ENCODE measurements at places on chromosomes 3 and 15. TPM values are rescaled to one million over a fixed set of nuclear protein-coding genes. Genes with fewer than 3 reads are reported as not detected.

Gene SAMMSON
- not detected for total RNA-seq

Gene SLC6A11
- total RNA-seq, result 4.1 TPM

Gene AP3B2
- 12.5 TPM for total RNA-seq

Gene CLCN2
- total RNA-seq, result 11.7 TPM

Gene CRYGS
- total RNA-seq, result 3.4 TPM

Gene LRRK1
- total RNA-seq, result 29.5 TPM

Gene SNTN
- not detected for total RNA-seq

Gene TMC3
- 1.4 TPM for total RNA-seq

Gene CSPG5
- not detected for total RNA-seq

Gene TJP1
- 120 TPM for total RNA-seq

GRCh38 chr3:46675426-46675825, 18.1 kb downstream of the ALS2CL start:
- no peak for DNase-seq

GRCh38 chr3:35262406-35262805, 376.9 kb upstream of the ARPP21 start:
- no peak for DNase-seq

DNA sequence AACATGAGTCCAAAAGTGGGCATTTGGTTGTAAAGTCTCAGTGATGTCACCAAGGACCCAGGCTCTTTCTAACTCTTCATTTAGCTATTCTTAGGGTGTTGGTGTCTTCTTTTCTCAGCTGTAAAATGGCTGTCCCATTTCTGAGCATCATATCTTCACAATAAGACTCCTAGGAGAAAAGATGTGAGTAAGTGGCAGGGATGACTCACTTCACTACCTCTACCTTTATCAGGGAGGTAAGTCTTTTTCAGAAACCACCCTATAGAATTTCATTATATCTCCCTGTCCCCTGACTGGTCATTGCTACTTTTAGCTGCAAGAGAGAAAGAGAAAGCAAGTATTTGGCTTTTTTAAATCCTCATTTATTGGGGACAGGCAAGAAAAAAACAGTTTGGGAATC, 300.2 kb upstream of the RBMS3 start:
- DNase-seq, result no peak

GRCh38 chr3:14967285-14967684, 19.9 kb downstream of the NR2C2 start:
- no peak for DNase-seq

GRCh38 chr15:57866149-57866736, 159.7 kb downstream of the POLR2M start:
- DNase-seq, result no peak

- DNase-seq, result no peak
Observed at GRCh38 chr15:62889734-62890505, 152.6 kb upstream of the TPM1 start.

DNA sequence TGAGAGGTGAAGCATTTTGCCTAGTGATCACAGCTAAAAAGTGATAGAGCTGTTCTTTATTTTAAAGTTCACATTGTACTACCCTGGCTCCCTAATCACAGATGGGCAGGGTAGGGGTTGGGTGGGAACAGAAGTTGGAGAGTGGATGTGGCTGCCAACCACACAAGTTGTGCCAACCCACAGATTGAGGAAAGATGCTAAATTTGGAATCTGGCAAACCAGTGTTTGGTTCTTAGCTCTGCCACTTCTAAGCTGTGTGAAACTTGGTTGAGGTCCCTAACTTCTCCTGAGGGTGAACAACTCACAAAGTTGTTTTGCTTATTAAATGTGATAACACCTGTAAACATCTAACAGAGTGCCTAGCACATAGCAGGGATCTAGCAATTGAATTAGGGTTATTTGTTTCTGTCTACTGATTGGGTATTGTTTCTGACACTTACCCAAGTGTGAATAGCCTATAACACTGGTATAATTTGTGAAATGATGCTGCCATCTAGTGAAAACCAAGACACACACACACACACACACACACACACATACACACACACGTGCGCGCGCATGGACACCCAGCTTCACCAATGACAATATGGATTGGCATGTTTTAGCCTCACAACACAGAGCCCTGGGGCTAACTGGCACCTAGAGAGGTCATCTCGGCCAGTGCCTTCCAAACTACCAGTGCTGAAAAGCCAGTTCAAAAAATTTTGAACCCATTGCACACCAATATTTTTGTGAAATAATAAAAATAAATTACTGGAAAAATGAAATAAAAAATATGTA, 25.3 kb downstream of the ADGRG7 start:
- no peak for DNase-seq

- DNase-seq, result no peak
Observed at GRCh38 chr3:28768439-28768838, 419.8 kb upstream of the AZI2 start.

GRCh38 chr3:121998611-121999473, 23.2 kb downstream of the ILDR1 start:
- no peak for DNase-seq

- no peak for DNase-seq
Observed at GRCh38 chr15:78351539-78351938, 11.4 kb downstream of the CRABP1 start.

DNA sequence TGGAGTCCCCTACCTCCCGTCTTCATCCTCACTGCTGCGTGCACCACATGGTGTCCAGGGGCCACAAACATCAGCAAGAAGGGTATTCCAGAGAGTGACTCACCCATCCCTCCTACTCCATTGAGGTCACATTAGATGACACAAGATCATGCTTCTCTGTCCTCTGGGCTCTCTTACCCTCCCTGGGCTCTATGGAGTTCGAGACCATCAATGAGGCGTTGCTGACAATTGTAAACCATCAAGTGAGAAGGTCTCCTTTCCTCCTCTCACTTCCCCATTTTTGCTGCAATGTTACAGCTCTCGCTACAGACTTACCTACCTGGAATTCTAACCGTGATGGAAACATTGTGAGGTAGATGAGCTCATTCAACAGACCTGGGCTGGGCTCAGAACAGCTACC, 51.7 kb downstream of the HMCES start:
- no peak for DNase-seq

- no peak for DNase-seq
Observed at GRCh38 chr3:120102232-120102631, 8.0 kb upstream of the GSK3B start.

DNA sequence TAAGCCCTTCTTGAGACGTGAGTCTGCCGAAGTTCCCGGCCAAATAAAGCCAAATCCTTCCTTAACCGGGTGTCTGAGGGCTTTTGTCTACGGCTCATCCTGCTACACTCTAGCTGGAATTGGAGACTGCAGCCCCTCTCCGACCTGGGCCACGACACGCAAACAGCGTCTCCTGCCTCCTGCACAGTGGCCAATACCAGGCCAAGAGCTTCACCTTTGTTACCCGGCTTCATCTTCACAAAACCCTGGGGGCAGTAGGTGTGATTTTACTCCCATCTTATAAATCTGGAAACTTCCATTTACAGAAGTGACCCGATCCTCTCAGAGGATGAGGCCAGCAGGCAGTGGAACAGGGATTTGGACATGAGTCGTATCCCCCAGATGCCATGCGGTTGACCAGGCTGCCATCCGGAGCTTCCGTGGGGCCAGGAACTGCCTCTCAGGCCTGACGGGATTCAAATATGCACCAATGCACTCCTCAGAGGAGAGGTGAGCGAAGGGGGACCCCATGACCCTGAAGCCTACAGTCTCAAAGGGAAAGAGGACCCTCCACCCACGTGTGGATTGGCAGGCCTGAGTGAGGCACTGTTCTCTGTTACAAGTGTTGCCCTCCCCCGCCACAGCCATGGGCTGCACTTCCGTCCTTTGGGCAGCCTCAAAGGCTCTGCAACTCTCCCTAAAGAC, 53.2 kb upstream of the KLF13 start:
- DNase-seq, result no peak

- DNase-seq, result peak; percentile 63
Observed at GRCh38 chr3:124995460-124995994, 60.3 kb downstream of the HEG1 start.

DNA sequence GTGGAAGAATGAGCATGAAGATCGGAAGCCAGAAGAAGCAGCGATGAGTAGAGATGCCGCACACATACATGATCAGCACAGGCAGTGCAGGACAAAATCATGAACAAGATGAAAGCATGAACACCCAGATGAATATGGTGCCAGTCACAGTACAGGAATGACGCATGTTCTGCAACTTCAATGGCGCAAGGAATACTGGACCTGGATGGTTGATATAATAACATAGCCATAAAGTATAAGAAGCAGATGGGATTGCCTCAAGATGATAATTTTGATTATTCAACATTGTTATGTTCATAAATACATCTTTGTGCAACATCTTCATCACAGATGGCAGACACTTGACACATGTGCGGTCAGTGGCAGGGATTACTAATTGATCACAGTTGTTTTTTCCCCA, 59.7 kb upstream of the SLCO3A1 start:
- no peak for DNase-seq

DNA sequence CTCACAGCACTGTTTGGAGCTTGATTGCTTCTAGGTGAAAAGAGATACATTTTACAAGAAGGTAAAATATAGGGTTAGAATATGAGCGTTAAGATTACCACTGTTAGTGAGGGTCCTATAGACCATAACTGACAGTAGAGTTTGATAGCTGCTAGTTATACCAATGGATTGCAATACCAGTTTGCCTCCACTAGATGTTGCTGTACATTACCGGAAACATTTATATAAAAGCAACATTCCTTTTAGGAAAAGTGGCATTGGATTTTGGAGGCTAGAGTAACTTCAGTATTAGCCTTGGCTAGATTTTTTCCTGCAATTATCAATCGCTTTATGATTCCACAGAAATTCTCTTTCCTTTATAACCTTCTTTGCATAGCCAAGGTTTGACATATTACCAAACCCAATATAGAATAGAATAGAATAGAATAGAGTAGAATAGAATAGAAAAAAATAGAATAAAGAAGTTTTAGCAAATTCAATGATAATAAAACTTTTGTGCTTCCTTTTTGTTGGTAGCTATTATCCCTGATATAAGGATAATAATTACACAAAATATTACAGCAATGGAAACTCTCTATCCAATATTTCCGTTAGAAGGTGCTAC, 1093.6 kb upstream of the ALCAM start:
- DNase-seq, result no peak

DNA sequence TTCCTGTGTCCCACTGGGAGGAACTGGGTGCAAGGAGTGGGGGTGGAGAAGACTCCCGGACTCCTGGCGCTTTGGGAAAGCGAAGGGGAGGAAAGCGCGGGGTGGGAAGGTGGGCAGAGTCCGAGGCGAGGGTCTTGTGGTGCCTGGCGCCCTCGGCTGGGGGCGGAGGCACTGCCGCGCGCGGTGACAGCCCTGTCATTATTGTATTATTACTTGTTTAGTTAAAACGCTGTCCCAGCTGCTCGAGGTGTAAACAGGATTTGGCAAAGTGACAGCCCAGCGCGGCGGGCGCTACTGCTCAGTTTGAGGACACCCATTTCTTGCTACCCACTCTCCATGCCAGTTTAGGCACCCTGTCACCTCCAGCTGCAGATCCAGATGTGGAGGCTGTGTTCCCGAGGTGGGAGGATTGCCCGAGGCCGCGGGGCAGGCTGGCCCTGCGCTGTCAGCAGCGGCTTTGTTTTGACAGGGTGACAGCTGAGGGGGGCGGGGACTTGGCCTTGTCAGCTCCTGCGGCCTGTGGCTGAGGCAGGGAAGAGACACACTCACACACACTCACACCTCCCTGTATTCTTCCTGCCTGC, 1.0 kb downstream of the KAT2B start:
- DNase-seq, result peak; percentile 87

GRCh38 chr3:75768303-75769017, 16.9 kb downstream of the ZNF717 start:
- no peak for DNase-seq

GRCh38 chr3:44522494-44522933, 32.5 kb upstream of the ZKSCAN7 start:
- no peak for DNase-seq

DNA sequence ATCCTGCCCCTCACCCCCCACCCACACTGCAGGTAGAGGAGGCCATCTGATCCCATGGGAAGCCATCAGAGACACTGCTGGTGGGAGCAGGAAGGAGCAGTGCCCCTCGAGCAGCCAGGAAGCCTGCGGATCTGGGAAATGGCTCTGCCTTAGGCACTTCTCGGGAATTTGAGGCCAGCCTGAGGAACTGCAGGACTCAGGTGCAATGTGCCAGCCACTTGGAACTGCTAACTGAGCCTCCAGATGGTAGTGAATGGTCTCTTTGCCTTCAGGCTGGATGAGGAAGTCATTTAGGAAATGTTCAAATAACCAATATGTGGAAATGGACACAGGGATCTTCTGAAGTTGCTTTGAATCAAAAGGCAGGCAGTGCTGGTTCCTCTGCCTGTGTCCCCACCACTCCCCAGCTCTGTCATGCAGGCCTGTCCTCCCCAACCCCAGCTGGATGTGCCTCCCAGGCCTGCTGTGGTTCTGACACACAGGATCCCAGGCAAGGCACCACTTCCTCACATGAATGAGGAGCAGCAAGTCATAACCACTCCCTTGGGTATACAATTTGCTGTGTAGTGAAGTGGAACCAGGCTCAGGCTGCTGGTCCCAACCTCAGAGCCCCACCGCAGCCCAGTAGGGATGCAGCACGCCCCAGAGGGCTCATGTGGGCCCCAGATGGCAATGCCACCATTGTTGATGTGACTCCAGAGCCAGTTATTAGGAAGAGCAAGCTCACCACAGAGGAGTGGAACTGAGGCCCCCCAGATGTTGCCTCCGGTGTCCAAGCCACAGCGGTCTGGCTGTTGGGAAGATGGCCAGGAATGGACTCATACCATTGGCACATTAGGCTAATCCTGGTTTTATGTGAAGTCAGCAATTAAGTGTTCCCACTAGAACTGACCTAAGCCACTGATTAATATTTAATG, 46.5 kb upstream of the LIMD1 start:
- DNase-seq, result no peak

- no peak for DNase-seq
Observed at GRCh38 chr3:59480486-59480995, 430.7 kb upstream of the CFAP20DC start.

DNA sequence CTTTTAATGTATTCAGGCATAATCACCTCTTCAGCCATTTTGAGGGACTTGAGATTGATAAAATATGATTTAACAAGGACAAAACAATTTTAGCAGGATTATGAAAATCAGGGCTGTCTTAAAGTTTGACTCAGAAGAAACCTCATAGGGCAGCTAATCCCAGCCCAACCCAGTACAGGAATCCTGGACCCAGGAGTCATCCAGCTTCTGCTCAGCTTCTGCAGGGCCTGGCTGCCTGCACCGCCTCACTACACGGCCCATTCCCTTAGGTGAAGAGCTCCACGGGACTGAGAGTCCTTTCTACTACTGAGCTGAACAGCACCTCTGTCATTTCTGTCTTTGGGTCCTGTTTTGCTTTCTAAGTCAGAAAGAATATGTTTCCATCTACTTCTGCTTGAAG, 37.5 kb downstream of the ARHGAP31 start:
- DNase-seq, result no peak

GRCh38 chr3:101179637-101180036, 140.7 kb downstream of the IMPG2 start:
- DNase-seq, result no peak

GRCh38 chr3:132283440-132283839, 33.8 kb upstream of the ACP3 start:
- DNase-seq, result no peak

GRCh38 chr15:39640665-39641064, 59.8 kb downstream of the THBS1 start:
- DNase-seq, result no peak

Data from ureter (tissue), 1 donor.